ENCODE measurements at places on chromosomes 12 and 14.
A peak's percentile ranks its signal among the peaks of the same experiment; 100 is the strongest.

DNA sequence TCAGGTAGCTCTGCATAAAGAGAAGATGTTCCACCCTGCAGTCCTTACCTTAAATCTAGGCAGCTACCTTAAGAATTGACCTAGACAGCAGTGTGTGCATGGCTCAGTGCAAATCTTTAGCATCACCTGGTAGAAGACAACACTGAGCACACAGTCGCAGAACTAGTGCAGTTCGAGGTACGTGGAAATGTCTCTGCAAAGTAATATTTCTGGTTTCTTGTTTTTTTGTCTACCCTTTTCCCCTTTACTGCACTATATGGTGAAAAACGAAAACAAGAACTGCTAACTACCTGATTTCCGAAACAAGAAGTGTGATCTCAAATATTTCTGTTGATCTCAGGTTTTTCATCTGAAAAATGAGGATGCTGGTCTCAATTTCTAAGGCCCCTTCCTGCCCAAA is 82.5 kb downstream of the ETV6 start:
- DNase-seq = no peak

DNA sequence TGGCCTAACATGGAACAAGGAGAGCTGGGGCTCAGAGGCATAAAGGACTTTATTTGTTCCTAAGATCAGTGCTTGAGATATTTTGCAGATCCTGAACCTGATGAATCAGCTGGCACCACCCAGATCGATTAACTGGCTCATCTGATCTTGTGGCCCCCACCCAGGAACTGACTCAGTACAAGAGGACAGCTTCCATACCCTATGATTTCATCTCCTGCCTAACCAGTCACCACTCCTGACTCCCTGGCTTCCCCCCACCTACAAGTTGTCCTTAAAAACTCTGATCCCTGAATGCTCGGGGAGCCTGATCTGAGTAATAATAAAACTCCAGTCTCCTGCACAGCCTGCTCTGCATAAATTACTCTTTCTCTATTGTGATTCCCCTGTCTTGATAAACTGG is 5.1 kb downstream of the C12orf56 start:
- no peak for DNase-seq

GRCh38 chr12:47068539-47068938 is 10.9 kb upstream of the PCED1B start:
- no peak for DNase-seq

- no peak for DNase-seq
These were observed 3.0 kb downstream of the NCOR2 start for GRCh38 chr12:124564232-124564958.

DNA sequence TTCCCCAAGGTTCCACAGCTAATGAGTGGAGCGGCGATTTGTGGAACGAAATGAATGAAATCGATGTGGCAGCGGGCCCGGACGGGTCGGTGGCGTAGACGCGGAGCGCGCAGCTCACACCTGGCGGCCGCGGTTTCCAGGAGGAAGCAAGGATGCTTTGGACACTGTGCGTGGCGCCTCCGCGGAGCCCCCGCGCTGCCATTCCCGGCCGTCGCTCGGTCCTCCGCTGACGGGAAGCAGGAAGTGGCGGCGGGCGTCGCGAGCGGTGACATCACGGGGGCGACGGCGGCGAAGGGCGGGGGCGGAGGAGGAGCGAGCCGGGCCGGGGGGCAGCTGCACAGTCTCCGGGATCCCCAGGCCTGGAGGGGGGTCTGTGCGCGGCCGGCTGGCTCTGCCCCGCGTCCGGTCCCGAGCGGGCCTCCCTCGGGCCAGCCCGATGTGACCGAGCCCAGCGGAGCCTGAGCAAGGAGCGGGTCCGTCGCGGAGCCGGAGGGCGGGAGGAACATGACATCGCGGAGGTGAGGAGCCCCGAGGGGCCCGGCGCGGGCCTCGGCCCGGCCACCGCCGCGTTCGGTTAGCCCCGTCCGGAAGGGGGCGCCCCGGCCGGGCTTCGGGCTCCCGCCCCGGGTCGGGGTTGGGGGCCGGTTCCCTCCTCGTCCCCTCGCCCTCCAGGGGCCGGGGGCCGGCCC is at the start of gene PTPN11:
Gene PTPN11 (plus strand): TSS at position 340 of the 689 bp plus-strand sequence. CDS start 165 bp downstream, at position 505.
- DNase-seq = peak; percentile 47

DNA sequence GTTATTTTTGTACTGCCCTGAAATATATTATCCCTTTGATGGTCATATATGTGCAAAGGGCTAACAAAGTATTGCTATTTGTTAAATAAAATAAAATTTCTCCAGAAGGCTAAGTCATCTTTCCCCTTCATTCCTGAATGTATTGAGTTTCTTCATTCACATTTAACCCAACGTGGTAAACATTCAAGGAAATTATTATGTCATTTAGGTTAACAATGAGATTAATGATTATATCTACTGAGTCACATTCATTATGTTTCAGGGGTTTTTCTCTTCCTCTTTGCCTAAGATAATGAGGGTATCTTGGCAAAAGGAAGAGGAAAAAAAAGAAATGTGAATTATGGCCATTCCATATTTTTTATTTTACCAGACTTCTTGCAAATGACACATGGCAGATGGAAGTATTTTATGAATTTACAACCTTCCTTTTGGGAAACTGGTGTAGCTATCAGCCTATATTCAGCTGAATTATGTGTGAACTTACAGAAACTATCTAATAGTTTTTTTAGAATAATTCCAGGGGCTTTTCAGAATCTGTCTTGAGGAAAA is 27.2 kb downstream of the TSPAN8 start:
- no peak for DNase-seq

DNA sequence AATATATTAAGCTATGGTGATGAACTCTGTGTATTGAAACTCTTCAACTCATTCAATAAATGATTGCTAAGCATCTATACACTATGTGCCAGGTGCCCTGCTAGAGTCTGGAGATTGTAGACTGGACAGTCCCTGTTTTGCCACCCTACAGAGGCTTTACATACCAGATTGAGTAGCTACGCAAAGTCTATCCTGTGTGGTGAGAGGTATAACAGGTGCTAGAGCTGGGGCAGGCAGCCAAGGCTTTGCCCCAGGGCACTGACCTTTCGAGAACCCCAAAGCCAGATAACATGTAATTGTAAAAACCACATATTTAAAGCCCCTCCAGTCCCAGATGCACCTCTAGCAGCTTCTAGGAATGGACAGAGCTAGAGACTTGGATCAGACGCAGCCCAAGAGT is 52.8 kb downstream of the PPM1H start:
- DNase-seq = no peak

DNA sequence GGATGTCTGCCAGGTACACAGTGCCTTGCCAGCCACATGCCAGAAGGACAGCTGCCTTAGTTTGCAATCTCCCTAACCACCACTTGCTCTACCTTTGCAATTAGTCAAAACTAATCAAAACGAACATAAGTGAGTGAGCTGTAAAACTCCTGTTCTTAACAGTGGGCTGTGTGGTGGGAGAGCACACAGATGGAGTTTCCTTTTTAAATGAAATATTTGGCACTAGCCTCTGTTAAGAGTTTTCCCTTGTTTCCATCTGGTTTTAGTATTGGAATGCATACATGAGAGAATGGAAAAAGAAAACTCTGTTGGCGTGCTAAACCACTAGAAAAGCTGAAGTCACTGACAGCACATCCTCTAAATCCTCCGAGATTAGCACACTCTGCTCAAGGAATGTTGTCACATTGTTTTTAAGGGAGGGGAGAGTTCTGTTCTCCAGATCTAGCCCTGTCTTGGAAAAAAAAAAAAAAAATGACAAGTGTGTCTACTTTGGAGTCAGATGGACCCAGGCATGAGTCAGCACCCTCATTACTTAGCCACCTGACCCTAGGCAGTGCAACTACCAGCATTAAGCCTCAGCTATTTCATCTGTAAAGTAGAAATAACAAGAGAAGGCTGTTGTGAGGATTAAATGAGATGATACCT is 83.9 kb downstream of the STXBP6 start:
- no peak for DNase-seq

GRCh38 chr14:64465191-64465822 is at the start of gene AKAP5:
Gene AKAP5, plus strand, starts transcription at chr14:64465499. Its CDS starts 2,896 bp downstream, at chr14:64468395.
- peak; percentile 78 for DNase-seq

- no peak for DNase-seq
These were observed 187.0 kb downstream of the GRIP1 start for GRCh38 chr12:66491853-66492252.

DNA sequence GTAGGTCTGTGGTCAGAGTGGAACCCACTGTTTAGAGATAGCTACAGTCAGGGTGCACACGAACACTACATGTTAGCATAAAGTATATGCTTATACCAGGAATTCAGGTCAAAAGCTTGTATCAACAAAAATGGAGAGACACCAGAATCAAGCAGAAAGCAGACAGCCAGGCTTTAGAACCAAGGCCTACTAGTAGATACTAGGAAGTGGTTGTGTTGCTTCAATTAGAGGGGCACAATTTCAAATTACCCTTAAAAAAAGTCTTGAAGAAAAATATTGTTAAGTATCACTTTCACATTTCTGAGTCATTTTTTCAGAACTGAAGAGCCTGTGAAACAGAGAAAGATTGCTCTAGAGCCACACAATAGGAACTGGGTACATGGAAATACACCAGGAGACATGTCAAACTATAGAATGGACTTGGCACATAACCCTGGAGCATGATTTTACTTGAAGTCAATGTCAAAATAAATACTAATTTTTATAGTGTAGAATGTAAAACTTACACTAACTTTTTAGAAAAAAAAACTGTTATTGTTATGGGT is 41.6 kb downstream of the LRRC9 start:
- no peak for DNase-seq

DNA sequence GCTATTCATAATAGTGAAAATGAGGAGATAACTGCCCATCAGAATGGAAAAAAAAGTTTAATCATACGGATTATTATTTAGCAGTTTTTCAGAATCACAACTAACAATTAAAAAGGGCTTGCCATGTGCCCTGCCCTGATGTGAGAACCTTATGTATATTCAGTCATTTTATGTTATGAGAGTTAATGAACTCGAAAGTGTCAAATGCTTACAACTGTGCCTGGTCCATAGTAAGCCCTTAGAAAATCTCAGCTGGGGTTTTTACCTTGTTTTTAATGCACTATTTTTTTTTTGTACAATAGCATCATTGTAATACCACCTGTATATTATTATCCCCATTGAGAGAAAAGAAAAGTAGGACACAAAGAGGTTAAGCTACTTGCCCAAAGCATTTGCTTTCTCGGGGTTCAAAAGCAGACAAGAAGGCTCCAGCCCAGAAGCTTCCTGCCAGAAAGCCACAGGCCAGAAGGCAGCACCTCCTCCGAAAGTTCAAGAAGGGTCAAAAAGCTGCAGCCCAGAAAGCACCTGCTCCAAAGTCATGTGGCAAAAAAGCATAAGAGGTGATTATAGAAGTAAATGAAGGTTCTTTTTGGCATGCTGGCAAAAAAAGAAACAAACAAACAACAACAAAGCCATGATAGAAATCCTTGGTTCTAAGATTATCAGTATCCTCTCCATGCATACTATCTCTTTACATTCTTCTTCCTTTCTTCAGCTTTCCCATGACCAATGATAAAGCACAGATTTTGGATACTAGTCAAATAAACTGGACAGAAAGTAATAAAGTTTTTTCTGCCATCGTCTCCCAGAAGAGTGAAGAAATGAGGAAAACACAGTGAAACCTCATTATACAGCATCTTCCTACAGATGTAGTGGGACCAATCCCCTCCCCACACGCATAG is 59.1 kb upstream of the NAP1L1 start:
- no peak for DNase-seq

DNA sequence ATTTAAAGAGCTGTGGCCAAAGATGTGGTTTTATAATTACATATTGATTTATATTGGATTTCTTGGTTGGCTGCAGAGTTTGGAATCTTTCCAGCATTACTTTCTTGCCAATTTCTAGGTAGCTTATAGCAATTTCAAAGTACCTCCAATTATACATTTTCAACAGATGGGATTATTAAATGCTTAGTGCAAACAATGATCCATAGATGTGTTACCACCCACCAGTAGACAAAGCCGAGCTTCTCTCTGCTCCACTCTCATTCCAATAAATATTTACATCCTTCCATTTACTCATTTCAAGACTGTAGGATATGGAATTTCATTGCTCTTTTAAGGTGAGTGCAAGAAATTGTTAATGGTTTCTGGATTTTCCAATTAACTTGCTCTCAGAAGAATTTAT is 21.6 kb upstream of the TMCC3 start:
- DNase-seq = no peak

GRCh38 chr14:99467336-99468078 is 13.2 kb downstream of the SETD3 start:
- no peak for DNase-seq

- DNase-seq = no peak
These were observed 31.5 kb downstream of the CAMKK2 start for GRCh38 chr12:121264951-121265515.

DNA sequence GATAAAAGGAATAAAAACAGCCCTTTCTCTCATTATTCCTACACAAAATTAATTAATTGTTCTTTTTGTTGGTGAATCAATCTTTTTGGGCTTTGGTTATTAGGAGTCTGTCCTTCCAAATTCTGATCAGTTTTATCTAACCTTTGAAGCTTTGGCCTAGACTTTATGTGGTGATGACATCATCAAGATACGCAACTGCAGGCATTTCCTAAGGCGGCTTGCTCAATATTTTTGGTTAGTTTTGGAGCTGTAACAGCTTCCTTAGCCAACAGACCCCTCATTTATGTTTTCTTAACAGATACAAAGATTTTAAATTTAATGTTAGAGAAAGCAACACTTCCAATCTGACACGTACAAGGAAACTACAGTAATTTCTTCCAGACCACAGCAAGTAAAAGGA is 87.8 kb upstream of the PDE3A start:
- DNase-seq = no peak

GRCh38 chr12:19761463-19761862 is 322.2 kb downstream of the AEBP2 start:
- no peak for DNase-seq

DNA sequence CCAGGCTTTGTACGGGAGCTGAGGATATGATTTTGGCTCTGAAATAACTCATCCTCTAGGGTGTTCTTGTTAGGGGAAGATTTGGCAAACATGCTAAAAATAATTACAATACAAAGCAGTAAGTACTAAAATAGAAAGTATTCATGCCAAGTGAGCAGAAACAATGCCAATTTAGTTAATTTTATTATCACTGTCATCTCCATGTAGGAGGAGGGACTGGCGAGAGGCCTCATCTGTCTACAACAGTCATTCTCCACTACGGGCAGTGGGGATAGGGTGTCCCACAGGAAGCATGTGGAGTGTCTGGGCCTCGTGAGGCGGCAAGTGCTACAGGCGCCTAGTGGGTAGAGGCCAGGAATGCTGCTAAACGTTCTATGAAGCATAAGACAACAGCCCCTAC is 3.3 kb downstream of the ISM2 start:
- no peak for DNase-seq

DNA sequence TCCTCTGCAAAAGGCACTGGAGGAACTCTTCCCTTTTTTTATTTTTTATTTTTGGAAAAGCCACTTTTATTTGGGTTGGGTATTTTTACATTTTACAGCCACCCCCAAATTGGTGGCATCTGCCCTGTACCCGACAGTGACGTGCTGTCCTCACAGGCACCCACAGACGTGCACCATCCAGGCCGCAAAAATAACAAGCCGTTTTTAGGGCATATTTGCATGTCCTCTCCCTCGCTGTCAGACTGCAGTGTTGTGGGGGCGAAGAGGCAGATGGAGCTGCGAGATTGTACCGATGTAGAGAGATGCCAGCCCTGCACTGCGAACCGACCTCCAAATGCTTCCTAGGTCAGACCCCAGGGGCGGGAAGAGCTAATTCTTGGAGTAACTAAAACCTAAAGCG is 12.2 kb downstream of the JDP2 start:
- DNase-seq = no peak

GRCh38 chr14:68796418-68797101 is 3.7 kb upstream of the ZFP36L1 start:
- no peak for DNase-seq

- no peak for DNase-seq
These were observed 1.6 kb downstream of the AMN1 start for GRCh38 chr12:31727192-31727591.

All from NCI-H1694 treated with DMSO at 0.1 percent for 48 hours (cell line).